ENCODE measurements at places on chromosomes 12 and 14.
A peak's percentile ranks its signal among the peaks of the same experiment; 100 is the strongest.

GRCh38 chr12:75591628-75592027, 80.2 kb upstream of the KRR1 start:
- no peak for DNase-seq

- no peak for DNase-seq
Measured at GRCh38 chr14:63964113-63964512, 111.3 kb downstream of the SYNE2 start.

GRCh38 chr12:89796798-89797382, 88.3 kb upstream of the ATP2B1 start:
- DNase-seq: no peak

DNA sequence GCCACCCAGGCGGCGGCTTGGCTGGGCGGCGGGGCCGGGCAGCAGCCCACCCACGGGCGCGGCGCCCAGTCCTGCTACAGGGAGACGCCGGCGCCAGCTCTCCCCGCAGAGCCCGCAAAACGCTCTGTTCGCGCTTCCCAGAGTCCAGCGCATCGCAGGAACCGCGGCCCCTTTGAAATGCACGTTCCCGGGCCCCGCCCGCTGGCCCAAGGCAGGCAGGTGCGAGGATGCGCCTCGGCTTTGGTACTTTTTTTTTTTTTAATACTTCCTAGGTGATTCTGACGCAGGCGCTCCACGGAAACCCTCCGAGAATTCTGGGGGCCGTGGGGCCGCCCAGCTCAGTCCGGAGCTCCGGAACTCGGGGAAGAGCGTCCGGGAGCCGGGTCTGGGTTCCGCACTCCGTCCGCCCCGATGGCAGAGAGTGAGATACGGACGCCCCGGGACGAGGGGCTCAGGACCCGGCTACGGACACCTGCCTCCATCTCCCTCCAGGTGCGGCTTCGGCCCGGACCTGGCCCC, 483 bp downstream of the POC1B start:
- peak; percentile 33 for DNase-seq

- no peak for DNase-seq
Measured at GRCh38 chr12:82955043-82955442, 268.3 kb downstream of the TMTC2 start.

GRCh38 chr12:117484901-117485300, 123.5 kb upstream of the NOS1 start:
- DNase-seq: no peak

DNA sequence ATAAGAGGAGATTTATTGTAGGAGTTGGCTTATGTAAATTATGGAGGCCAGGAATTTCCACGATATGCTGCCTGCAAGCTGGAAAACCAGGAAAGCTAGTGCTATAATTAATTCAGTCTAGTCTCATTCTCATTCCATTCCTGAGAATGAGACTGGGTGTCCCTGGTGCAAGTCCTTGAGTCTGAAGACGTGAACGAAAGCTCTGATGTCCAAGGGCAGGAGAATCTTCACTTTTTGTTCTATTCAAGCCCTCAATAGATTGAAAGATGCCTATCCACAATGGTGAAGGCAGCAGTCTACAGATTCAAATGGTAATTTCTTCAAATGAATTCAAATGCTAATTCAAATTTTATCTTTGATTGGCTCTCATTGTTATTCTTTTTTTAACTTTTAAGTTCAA, 851.1 kb upstream of the MGAT4C start:
- no peak for DNase-seq

- no peak for DNase-seq
Measured at GRCh38 chr12:112664569-112664968, 127.0 kb upstream of the RPH3A start.

DNA sequence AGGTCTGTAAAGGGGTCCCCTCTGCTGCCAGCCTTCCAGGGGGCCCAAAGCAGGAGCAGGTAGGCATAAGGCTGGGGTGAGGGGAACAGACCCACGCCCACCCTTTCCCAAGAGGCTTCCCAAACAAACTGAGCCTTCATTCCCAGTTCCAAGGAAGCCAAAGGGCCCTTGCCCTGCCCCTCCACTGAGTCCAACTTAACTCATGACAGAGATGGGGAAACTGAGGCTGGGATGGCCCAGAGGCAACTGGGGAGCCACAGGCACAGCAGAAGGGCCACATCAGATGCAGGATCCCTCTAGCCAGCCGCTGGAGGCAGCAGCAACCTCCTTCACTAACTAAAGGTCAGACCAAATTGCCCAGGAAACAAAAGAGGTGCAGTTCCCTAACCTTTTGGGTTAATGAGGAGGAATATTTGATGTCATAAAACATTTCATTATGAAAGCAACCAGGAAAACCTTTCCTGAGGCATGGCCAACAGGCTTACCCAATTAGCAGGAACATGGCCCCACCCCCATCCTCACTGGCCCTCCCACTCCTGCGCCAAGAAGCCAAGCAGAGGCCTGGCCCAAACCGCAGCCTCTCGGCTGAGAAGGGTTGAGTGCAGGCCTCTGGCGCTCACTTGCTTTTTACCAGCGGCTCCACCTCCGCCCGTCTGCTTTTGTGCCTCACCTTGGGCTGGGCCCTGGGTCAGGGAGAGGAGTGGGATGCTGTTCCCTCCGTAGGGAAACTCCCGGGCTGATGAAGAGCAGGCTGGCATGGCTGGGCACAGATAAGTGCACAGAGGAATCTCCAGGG, 293.5 kb upstream of the RTL1 start:
- no peak for DNase-seq

GRCh38 chr14:54737132-54737711, 165.4 kb downstream of the GCH1 start:
- no peak for DNase-seq

DNA sequence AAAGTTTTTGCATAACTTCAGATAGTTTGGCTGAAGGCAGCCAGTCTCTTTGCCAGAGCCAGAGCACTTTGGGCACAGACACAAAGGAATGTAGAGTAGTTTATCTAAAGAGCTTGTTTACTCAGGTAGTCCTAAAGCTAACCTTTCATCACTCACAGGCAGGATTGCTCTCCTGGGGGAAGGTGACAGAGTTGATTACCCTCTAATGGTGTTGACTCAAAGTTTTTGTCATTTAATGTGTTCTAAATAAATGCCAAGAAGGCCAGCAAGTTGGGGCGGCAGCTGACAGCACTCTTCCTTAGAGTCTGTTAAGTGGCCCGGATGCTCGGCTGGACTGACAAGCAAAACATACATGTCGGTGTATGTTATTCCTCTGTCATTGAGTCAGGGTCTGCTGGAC, 9.3 kb upstream of the TAS2R46 start:
- no peak for DNase-seq

DNA sequence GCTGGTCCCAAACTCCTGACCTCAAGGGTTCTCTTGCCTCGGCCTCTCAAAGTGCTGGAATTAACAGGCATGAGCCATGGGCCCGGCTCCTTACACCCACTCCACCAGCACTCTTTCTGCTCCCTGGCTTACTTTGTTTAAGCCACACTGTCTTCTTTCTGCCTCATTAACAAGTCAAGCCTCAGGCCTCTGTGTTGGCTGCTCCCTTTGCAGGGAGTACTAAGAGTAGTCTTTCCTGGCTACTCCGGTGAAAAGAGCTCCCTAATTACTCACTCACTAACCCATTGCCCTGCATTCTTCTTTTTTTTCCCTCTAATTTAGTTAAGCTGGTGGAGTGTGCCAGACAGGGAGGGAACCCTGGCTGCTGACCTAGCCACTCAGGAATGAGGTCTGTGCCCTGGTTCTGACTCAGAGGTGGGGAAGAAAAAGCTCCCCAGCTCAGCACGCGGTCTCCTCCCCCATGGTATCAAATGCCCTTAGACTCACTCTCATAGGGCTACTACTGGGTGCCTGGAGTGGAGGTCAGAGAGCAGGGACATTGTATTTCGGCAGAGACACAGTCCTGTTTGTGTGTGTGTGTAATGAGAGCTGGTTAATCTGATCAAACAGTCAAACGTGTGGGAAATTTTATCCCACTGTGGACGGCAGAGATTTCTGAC, 19.8 kb downstream of the GALNT6 start:
- DNase-seq: no peak

DNA sequence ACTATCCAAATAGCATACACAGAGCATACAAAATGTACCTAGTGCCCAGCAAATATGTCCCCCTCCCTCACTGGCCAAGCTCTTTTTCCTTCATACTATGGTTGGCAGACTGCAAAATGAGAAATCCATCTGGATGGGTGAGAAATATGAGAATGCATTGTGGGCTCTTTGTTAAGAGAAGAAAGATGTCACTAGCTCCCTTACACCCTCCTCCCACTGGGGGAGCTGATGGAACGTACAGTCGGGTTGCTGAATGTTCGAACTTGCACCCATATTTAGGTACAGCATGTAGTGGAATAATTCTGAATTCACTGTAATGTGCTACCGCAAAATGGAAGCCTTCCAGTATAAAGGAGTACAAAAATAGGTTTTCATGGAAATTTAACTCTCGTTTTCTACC, 377.4 kb downstream of the GRIN2B start:
- no peak for DNase-seq

- DNase-seq: no peak
Measured at GRCh38 chr14:52046376-52046917, 22.4 kb downstream of the NID2 start.

DNA sequence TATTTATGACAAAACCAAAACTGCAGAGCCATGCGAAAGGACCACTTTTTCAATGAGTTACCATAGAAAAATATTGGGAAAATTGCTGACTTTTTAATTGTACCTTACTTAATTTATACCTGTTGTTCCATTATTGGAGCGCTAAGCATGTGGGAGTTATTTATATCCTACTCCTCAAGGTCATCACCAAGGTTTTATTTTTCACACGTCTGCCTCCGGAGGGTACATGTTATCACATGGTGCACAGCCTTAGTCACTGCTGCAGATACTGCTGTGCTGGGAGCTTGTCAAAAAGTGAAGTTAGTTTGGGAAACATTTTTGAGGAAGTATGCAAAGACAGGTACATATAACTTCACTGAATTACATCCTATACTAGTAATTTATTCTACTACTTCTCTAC, 1444.3 kb downstream of the AACS start:
- no peak for DNase-seq

GRCh38 chr12:50149311-50149710, 17.9 kb downstream of the CERS5 start:
- no peak for DNase-seq

DNA sequence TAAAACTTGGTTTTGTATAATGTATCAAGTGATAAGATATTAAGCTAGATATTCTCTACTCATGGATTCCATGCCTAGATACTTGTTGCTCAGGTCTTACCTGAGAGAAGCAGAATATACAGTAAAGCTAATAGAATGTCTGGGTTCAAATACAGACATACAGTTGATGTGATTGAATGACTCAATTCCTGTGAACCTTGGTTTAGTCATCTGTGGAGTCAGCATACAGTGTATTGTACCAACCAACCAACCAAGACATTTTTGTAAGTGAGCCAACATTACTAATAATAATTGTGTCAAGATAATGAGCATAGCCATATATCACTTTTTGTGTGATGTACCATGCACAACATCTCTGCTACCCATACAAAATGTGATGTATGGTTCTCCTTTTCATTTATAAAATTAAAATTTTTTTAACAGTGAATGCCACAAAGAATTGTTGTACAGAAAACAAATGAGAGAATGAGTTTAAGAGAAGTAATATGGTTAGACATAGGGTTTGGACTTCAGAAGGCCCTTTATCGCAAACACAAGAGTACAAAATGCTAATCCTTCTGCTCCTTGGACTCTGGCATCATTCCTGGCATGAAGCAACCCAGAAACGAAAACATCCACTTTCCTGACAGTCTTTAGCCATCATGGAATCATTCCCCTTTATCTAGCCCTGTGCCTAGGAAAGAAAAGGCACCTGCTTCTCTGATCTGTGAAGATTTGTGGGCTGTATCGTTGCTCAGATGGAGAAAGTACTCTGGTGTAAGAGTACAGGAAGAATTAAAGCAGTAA, 977.2 kb upstream of the USP15 start:
- no peak for DNase-seq

- no peak for DNase-seq
Measured at GRCh38 chr12:27449026-27449425, 2.5 kb downstream of the SMCO2 start.

DNA sequence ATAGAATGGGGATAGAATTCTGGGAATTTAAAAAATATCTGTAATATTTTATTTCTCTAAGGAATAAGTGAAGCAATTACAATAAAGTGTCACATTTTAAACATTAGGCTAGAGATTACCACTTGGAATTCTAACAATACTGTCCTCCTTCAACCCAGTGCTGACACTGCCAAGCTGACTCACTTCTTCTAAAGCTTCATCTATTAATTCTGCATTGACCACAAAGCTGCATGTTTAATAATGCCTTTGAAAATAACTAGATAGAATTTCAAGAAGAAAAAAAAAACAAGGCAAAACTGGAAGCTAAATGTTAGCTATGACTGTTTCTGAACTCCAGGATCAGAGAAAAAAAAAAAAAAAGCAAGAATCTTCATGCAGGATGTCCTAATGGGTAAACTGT, 970.7 kb upstream of the FBXO33 start:
- no peak for DNase-seq

DNA sequence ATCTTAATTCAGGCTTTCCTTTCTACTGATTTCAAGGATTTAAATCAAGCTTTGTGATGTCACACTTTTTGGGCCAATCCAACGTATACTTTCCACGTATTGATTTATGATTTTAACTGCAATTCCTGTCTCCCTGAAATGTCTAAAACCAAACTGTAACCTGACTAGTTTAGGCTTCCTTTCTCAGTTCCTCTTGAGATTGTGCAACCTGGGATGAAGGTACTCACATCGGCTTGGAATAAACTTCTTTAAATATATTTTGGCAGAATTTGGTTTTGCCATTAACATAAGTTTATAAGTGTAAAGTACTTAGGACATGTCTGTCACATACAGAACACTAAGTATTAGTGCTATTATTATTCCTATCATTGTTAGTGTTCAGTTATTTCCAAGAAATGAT, 224.6 kb downstream of the CRADD start:
- no peak for DNase-seq

- DNase-seq: no peak
Measured at GRCh38 chr12:46160101-46160980, 108.5 kb downstream of the SLC38A1 start.

DNA sequence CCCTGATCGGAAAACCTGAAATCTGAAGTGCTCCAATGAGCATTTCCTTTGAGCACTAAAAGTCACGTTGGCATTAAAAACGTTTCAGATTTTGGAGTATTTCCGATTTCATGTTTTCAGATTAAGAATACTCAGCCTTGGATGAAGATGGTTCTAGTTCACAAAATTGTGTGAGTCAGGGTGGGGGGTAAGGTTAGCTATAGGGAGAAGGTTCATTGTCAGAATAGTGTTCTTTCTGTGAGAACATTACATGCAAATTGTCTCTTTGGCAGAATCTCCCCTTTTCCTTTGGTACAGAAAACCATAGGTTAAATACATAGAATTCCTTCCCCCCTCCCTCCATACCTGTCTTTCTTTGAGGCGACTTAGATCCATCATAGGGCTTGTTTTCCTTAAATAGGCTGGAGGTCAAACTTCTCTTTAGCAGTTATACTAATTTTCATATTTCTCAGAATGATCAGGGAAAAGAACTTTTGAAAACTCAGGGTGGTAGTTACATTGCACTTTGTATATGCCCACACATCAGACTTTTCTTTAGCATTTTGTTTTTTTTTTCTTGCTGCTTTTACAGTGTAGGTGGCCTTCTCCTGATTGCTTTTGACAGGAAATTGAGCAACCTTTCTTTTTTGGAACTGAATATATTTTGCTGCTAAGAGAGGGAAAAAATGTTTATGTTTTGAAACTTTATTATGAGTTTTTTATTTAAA, 503.5 kb downstream of the PCNX1 start:
- DNase-seq: no peak

- no peak for DNase-seq
Measured at GRCh38 chr12:89529738-89530137, 3.9 kb upstream of the POC1B start.

- no peak for DNase-seq
Measured at GRCh38 chr14:76375484-76375883, 453 bp upstream of the ESRRB start.

GRCh38 chr12:130041983-130042812, 120.1 kb upstream of the FZD10 start:
- peak; percentile 44 for DNase-seq

All from stimulated activated CD4-positive, alpha-beta T cell treated with anti-CD3 and anti-CD28 coated beads, TNF-alpha, amount 100 ng/mL, for 48 hours (primary cell).